CD4-positive, alpha-beta T cell (primary cell): ENCODE measurements at places on chromosomes 7 and 10.

GRCh38 chr7:116120839-116121238 lies 89.5 kb upstream of the TES start:
- no peak overlapping the region for H3K4me3 ChIP-seq
- H3K27me3 ChIP-seq = no peaks in the 10 kb centered on the region
- no peaks in the 10 kb centered on the region for H3K36me3 ChIP-seq

DNA sequence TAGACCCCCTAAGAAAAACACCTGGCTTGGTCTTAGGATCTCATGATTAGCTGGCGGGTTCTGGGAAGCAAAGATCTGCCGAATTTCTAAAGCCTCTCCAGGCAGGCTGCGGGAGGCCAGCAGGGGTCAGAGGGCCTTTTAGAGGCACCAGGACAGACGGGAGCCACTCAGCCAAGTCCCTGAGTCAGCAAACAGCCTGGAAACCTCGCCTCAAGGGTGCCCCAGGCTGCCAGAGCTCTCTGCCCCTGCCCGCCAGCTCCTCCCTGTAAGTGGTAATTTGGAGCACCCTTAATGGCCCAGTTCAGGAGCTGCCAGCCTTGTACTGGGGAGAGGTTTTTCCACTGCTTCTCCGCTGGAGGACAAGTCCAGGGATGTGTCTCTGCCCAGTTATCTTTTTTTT lies 88.7 kb downstream of the HIP1 start:
- no peak for DNase-seq
- no peak overlapping the region for H3K4me3 ChIP-seq
- H3K27ac ChIP-seq = no peak overlapping the region
- H3K36me3 ChIP-seq = no peaks in the 10 kb centered on the region

- DNase-seq = no peak
- no peaks in the 10 kb centered on the region for H3K27me3 ChIP-seq
- H3K4me3 ChIP-seq = no peak overlapping the region
Observed at GRCh38 chr7:70408891-70409290, 723.1 kb upstream of the GALNT17 start.

DNA sequence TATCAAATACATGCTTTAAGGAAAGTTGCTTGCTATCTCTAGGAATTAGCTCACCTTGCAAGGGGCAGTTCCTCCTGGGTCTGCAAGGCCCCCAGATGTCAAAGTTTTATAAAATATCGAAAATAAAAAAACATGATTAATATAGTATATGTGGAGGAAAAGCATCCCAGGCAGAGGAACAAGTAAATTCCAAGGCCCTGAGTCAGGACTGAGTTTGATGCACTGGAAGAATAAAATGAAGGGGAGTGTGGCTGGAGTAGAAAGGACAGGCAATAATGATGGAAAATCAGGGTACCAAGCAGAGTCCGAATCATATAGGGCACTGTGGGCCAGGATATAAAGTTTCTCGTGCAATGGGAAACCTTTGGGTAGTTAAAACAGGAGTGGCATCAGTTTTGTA lies 112.4 kb upstream of the EEPD1 start:
- H3K27ac ChIP-seq = no peak overlapping the region
- peaks cover 10% of the 10 kb centered on the region for H3K4me1 ChIP-seq
- DNase-seq = no peak
- H3K36me3 ChIP-seq = no peaks in the 10 kb centered on the region
- H3K27me3 ChIP-seq = no peaks in the 10 kb centered on the region

DNA sequence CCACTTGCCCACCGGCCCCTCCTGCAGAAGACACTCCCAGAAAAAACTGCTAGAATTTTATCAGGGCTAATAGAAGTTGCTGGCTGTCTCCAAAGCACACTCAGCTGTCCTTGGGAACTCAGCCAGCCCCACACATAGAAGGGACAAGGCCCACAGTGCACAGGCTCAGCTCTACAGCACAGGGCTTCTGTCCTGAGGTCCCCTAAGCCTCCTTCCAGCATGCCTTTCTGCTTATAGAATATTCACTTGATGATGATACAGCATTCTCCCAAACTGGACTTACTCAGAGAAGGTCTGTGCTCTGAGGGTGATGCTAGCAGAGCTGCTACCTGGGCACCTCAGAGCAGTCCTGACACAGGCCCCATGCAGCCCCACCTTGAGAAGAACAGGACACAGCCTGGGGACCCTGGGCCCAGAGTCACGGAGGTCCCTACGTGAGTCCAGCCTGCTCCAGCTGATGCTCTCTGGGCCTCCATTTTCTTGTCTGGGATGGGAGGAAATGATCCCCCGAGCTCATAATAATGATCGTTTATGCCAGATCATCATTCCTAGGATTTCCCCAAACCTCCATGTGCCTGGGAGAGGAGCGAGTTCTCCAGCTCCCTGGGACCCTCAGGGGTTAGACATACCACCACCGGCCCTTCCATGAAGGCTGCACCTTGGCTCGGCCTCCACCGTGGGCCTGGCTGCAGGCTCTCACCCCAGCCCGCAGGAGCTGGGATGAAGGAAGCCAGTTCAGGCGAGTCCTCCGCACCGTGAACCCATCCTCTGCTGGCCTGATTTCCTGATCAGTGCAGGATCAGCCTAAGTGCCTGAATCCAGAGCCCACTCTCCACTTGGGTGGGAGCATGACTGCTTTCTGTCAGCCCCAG lies 145.6 kb downstream of the ZNF248 start:
- H3K36me3 ChIP-seq = no peaks in the 10 kb centered on the region
- no peaks in the 10 kb centered on the region for H3K27me3 ChIP-seq

DNA sequence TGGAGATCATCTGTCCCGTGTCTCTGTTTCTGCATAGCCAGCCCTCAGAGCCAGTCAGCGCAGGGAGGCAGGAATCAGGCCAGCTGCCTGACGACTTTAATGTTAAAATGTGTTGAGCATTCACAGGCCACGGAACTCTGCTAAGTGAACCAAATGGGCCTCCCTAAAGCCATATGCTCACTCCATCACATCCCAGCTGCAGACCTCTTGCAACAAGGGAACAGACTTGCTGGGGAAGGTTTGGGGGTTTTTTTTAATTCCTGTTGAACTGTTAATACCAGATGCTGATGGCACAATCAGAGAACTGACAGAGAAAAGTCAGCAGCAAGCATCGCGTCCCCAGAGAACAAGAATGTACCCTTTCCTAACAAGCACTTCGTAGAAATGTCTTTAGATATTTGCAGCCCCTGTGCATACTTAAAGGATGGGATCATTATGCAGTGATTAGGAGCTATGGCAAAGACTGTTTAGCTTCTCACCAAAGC lies 900.4 kb upstream of the AUTS2 start:
- no peaks in the 10 kb centered on the region for H3K36me3 ChIP-seq
- no peak for DNase-seq
- H3K27me3 ChIP-seq = no peaks in the 10 kb centered on the region
- H3K4me1 ChIP-seq = no peaks in the 10 kb centered on the region

DNA sequence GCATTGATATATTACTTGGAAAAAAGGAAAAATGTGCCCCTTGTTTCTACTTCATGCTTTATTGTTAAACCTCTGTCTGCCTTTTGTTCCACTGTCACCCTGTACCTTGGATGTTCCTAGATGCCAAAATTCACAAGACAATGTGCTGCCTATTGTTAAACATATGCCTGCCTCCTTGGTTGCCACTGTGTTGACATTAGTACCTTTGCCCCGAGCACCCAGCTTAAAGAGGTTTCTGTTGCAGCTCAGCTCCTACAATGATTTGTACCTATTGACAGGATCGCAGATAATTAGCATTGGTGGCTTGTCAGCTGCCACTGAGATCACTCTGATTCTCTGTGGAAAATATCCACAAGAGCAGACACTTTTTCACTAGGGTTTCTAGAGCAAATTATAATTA lies 188.0 kb downstream of the KCND2 start:
- no peaks in the 10 kb centered on the region for H3K36me3 ChIP-seq
- no peaks in the 10 kb centered on the region for H3K27me3 ChIP-seq
- no peak overlapping the region for H3K27ac ChIP-seq
- no peaks in the 10 kb centered on the region for H3K4me1 ChIP-seq
- DNase-seq = no peak

DNA sequence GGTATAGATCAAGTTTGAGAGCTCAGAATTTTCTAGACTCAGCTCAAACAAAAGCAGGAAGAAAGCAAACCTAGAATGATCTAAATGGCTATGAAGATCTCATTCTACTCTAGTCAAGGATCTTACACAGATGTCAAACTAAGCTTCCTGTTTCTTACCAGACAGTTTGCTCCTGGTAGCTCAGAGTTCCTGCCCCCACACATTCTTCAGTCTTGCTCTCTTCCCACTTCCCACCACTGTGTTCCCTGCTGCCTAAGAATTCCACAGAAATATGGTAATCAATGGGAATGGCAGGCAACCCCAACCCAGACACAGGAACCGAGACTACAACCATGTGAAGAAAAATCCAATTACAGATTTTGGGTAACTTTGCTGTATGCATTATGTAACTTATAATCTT lies 133.4 kb upstream of the PTN start:
- H3K4me1 ChIP-seq = no peaks in the 10 kb centered on the region
- H3K27me3 ChIP-seq = no peaks in the 10 kb centered on the region
- DNase-seq = no peak
- no peak overlapping the region for H3K4me3 ChIP-seq
- no peaks in the 10 kb centered on the region for H3K36me3 ChIP-seq
